ENCODE measurements at places on chromosomes 16 and 17.

DNA sequence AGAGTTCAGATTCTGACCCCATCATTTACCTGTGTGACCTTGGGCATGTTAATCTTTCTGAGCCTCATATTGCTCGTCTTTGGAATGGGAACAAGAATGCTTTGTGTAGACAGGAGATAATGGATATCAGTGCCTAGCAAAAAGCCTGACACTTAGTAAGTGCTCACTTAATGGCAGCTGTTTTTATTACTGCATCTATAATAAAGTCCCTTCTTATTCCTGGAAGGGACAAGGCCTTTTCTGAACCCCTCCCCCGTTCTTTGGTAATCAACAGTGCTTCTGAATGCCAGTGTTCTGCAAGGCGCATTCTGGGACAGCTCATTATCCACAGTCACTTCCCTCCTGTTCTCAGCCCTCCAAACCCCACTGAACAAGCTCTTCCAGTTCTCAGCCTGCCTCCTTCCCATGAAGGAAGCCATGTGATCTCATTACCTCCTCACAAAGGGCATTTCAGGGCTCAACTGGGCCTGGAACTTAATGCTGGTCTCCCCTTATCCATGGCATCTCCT lies 25.1 kb upstream of the SUPT4H1 start:
- DNase-seq: no peak

- no peak for DNase-seq
These were observed 12.3 kb upstream of the MEIOB start for GRCh38 chr16:1884155-1884760.

- no peak for DNase-seq
These were observed 338.2 kb downstream of the SNX29 start for GRCh38 chr16:12314653-12315185.

DNA sequence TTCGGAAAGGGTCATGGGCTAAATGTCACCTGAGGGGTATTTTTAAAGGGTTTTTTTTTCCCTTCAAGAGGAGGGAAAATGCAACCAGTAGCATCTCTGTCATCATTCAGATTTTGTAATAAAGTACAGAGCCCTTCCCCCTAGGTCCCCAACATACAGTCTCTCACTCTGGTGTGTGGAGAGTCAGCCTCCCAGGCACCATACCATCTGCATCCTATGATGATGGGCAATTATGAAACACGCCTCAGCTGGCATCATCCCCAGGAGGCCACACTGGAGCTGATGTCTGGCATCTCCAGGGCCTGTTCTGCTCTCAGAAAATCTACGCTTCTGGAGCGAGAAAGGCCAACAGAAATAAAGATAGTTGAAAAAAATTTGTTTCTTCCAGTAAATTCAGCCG lies 32.0 kb downstream of the TBX4 start:
- DNase-seq: no peak

- no peak for DNase-seq
These were observed 134.1 kb upstream of the GNAO1 start for GRCh38 chr16:56057151-56057550.

- no peak for DNase-seq
These were observed 84.4 kb upstream of the CHMP6 start for GRCh38 chr17:80907281-80907680.

DNA sequence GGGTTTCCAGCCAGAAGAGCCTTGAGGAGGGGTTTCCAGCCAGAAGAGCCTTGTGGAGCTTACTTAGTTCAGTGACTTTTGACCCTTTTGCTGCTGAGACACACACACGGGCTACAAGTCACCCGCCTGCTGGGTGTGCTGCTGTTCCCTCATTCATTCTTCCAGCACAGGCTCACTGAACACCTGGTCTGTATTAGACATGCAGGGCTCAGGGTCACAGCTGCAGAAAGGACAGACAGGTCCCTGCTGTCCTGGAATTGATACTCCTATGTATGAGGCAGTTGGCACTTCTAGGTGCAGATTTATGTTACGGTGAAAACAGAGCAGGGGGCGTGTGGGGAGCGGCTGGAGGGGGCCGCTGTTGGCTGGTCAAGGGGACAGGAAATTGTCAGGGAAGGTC lies 6.8 kb downstream of the CACNG4 start:
- no peak for DNase-seq

DNA sequence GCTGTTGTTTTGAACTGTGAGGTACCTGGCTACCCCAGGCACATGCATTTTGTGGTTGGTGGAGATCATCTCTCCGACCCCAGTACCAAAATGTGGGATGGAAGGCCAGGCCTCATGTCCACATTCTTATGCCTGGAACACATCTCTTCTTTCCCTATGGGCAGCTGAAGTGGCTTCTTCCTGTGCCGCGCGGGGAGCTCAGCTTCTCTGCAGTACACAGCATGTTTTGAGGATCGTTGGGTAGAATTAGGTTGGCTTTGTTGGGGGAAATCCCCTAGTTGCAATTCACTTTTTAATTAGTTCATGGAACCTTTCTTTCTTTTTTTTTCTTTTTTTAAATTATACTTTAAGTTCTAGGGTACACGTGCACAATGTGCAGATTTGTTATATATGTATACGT lies 242.1 kb downstream of the MSI2 start:
- DNase-seq: no peak

GRCh38 chr16:10647721-10648296 lies 46.9 kb downstream of the TEKT5 start:
- no peak for DNase-seq

- DNase-seq: no peak
These were observed 837 bp downstream of the LRRC59 start for GRCh38 chr17:50396261-50397110.

- DNase-seq: no peak
These were observed 169.3 kb downstream of the CYB561 start for GRCh38 chr17:63276821-63277220.

- DNase-seq: no peak
These were observed 378.4 kb upstream of the CDH5 start for GRCh38 chr16:65988024-65988595.

DNA sequence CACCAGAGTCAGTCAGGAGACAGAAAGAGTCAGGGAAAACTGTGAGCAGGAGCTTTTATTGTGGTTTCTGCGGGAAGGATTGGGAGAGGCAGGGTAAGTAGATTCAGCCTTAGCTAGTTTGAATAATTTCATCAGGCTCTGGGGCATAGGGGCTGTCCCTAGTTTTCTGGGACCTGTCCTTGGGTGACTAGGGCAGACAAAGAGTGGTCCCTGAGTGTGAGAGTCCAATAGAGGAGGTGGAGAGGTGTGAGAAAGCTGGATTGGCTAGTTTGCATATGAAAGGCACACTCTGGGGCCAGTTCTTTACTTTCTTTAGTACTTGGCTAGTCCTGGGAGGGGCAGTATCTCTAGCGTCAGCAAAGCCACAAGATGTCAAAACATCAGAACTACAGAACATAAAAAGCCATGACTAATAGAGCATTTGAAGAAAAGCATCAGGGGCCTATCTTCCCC lies 255.6 kb downstream of the HS3ST3A1 start:
- no peak for DNase-seq

- no peak for DNase-seq
These were observed 10.4 kb upstream of the KDM6B start for GRCh38 chr17:7823581-7824001.

DNA sequence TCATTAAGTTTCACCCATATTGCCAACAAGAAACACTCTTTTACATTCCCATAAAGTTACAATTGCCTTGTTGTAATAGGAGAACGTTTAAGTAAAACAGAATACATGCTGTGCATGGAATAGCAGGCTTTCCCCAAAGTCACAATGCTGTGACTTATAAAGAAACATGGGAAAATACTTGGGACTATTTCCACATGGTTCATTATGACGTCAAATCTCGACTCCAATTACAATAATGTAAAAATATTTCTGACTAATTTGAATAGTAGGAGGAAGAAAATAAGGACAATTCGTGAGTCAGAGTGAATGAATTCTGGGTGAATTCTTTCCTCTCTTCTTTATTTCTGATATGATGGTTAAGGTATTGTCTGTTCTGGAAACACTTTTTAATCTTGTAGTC lies 52.8 kb downstream of the CDH11 start:
- no peak for DNase-seq

GRCh38 chr17:3859940-3860339 lies 13.9 kb upstream of the NCBP3 start:
- no peak for DNase-seq

DNA sequence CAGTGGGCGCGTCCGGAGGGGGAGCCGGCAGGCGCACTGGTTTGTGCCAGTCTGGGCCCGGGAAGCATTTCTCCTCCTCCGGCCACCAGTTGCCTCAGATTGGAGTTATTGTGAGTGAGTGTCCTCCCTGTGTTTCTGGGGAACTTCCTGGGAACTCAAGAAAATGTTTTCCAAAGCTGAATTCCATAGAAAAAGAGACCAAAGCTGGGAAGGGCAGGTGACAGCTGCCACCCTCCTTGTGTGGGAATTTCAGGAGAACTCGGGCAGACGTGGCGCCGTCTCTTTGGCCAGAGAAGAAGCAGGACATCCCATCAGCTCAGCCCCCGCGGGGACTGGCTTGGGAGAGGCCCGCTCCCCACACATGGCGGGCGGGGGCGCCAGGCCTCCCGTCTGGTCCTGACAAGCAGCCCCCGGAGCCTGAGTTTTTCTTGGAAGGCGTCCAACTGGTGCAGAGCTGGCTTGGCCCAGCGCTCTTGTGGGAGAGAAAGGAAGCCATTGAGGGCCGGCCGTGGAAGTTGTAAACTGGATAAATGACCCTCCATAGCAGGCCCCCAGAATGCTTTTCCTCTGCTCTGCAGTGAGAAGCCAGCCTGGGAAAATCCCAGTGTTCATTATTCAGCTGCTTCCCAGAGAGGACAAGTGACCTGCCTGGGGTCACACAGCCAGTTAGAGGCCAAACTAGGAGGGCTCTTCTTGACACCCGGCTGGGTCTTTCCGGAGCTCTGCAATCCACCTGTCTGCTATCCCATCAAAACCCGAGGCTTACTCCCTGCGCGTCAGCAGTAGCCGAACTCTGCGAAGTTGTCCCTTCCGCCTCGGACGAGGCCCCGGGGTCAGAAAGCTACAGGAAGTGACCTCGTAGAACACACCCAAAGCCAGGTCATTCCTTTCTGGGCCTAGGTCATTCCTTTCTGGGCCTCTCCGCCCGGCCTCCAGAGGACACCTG lies 39.2 kb upstream of the GSE1 start:
- DNase-seq: no peak

- no peak for DNase-seq
These were observed 18.4 kb upstream of the FBF1 start for GRCh38 chr17:75959051-75959838.

DNA sequence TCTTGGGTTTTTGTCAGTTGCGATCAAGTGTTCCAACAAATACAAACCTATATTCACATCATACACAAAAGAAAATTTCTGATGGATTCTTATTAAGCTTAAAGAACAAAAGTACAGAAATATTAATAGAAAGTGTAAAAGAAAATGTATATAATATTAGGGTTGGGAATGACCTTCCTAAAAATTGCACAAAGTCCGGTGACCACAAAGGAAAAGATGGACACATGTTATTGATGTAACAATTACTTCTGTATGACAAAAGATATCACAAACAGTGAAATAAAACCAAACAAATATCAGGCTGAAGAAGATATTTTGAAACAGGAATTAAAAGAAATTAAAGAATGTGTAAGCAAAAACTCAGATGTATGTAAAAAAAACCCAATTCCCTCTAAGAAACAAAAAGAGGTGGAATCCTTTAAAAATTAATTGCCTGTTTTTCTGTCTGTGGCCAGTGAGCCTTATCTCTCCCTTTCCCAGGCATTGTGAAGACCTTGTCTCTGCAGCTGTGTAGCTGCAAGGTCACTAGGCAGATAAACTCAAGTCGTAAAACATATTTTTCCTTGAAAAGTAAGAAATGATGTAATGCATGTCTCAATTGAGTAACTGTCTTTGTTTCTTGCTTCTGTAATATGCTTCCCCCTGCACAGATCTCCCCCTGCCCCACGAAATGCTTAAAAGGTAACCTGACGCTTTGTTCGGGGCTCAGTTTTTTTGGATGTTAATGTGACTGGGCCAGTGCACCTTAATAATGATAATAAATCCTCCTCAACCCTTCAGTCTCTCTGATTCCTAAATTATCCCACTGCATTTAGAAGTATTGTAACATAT lies 2.8 kb downstream of the ST6GALNAC1 start:
- no peak for DNase-seq

GRCh38 chr16:66878067-66878466 lies 2.2 kb upstream of the PDP2 start:
- DNase-seq: no peak

- DNase-seq: no peak
These were observed 31.4 kb downstream of the BANP start for GRCh38 chr16:87982581-87983041.

- no peak for DNase-seq
These were observed 19.7 kb downstream of the CIITA start for GRCh38 chr16:10896723-10897122.

DNA sequence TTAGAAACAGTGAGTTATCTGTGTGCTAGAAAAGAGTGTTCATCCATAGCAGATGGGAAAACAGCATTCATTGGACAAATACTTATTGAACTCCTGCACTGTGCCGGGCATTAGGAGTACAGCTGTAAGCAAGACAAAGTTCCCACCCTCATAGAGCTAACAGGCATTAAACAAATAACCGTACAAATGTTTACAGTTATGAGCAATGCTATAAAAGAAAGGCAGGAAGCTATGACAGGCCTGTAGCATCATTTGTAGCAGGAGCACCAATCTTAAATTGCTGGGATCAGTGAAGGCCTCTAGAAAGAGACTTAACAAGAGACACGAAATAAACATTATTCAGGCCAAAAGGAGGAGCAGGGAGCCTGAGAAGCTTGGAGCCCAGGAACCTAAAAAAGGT lies 15.6 kb downstream of the SDR42E1 start:
- DNase-seq: no peak

- no peak for DNase-seq
These were observed 51.1 kb upstream of the SLC47A1 start for GRCh38 chr17:19482576-19482975.

Data from stimulated activated CD8-positive, alpha-beta memory T cell treated with anti-CD3 and anti-CD28 coated beads, Interleukin-2, amount 100 ng/mL, for 1 hour (primary cell).